ENCODE measurements at places on chromosomes 16 and 17.
A peak's percentile ranks its signal among the peaks of the same experiment; 100 is the strongest.

GRCh38 chr17:69625474-69625873 is 211.0 kb downstream of the MAP2K6 start:
- no peak for DNase-seq

GRCh38 chr17:78476973-78477372 is 98.5 kb downstream of the PGS1 start:
- DNase-seq, result no peak

GRCh38 chr17:31329221-31329620 is 7.8 kb upstream of the EVI2A start:
- DNase-seq, result no peak

GRCh38 chr16:72401084-72401361 is 229.1 kb upstream of the PMFBP1 start:
- no peak for DNase-seq

- no peak for DNase-seq
Observed at GRCh38 chr17:58691701-58692238, at the start of gene TEX14. TEX14 (minus strand) TSS chr17:58692045; CDS start chr17:58652001, 40,044 bp downstream.

DNA sequence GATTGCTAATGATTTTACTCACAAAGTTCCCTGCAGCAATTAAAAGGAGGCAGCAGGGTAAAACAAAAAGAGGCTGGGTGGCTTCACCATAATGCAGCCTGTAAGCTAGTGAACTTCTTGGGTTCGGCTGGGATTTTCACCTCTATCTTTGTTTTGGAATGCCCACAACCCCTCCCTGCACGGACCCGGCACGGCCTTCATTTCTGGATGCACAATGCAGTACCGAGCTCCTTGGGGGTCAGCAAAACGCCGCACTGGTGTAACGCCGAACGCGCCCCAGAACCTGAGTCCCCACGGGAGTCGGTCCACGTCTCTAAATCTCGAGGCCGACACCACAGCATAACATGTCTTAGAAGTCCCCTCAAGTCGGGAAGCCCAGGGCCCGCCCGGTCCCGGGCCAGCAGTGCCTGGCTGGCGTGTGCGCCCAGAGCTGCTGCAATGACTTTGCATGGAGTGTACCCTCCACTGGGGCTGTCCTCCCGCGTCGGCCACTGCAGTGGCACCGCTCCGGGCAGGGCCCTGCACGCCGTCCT is 759 bp downstream of the UBE2O start:
- peak; percentile 23 for DNase-seq

DNA sequence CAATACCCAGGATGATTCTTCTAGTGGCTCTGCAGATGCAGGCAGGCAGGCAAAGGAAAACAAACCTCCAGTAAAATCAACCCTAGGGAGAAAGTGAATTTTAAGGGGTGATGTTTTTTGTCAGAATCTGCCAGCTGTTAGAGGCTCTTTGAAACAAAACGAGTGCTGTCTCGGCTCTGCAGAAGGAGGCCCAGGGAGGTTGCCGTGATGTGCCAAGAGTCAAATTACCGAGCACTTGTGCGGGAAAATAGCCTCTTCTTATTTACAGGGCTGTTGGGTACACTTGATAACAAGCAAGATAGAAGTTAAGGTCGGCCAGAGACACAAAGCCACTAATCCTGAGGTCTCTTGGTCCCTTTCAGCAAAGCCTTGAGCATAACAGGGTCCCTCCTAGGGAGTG is 68.9 kb upstream of the EEF2KMT start:
- no peak for DNase-seq

GRCh38 chr17:63925615-63926014 is 6.5 kb downstream of the CD79B start:
- no peak for DNase-seq

DNA sequence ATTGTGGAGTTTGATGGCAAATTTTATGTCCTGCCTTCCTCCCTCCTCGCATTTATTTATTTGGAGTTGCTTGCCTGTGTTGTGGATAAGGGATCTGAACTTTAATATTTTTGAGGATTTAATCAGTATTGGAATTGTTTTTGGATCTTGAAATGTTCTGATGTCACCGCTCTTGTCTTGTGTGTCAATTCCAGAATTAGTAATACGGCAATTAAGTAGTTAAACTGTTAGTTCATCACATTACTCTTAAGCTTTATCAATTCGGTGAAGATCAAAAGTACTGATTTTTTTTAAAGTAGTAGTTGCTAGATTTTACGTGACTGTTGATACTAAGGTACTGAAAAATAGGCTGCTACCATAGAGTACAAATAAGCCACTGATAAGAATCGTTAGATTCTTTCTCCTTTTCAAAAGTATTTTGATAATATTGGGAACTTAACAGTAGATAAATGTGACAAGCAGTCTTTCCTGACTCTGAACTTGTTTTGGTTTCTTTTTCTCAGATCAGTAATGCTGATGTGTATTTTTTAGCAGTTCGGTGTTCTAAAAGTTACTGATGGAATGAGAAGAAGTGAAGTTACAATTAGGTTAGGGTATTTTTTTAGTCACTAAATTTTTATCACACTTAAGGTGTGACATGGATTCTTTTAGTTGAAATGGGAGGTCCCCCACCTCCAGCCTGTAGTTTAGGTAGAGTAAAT is 2.0 kb downstream of the RBBP6 start:
- no peak for DNase-seq

GRCh38 chr17:38658741-38659345 is 15.9 kb downstream of the EPOP start:
- no peak for DNase-seq

- no peak for DNase-seq
Observed at GRCh38 chr17:63542218-63542545, 8.1 kb upstream of the DCAF7 start.

- no peak for DNase-seq
Observed at GRCh38 chr17:2703606-2704005, 8.0 kb downstream of the CLUH start.

- peak; percentile 21 for DNase-seq
Observed at GRCh38 chr17:48014595-48015111, 22.9 kb downstream of the COPZ2 start.

GRCh38 chr17:55421179-55421934 is at the start of gene MMD:
MMD (minus strand) TSS chr17:55421835; CDS start chr17:55421695, 140 bp downstream.
- DNase-seq, result no peak

GRCh38 chr16:62738666-62739460 is 702.6 kb upstream of the CDH8 start:
- DNase-seq, result no peak

DNA sequence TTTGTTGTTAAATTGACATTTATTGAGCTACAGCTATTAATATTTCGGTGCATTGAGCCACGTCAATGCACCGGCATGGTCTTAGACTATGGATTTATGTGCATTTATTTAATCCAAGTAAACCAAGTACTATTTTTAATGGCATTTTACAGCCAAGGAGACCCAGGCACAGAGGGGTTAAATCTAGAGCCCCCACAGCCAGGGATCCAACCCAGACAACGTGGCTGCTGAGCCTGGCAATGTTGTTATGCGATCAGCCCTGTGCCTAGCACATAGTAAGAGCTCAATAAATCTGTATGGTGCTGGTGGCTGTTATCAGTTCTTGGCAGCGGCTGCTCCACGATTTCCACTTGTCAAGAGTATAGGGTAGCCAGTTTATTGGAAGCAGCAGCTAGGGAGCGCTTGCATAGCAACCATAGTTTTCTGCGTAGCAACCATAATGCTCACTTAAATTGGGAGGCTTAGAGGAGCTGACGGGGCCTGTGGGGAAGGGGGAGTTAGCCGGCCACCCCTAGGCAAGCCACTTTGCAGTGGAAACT is 541 bp upstream of the RBBP6 start:
- no peak for DNase-seq

DNA sequence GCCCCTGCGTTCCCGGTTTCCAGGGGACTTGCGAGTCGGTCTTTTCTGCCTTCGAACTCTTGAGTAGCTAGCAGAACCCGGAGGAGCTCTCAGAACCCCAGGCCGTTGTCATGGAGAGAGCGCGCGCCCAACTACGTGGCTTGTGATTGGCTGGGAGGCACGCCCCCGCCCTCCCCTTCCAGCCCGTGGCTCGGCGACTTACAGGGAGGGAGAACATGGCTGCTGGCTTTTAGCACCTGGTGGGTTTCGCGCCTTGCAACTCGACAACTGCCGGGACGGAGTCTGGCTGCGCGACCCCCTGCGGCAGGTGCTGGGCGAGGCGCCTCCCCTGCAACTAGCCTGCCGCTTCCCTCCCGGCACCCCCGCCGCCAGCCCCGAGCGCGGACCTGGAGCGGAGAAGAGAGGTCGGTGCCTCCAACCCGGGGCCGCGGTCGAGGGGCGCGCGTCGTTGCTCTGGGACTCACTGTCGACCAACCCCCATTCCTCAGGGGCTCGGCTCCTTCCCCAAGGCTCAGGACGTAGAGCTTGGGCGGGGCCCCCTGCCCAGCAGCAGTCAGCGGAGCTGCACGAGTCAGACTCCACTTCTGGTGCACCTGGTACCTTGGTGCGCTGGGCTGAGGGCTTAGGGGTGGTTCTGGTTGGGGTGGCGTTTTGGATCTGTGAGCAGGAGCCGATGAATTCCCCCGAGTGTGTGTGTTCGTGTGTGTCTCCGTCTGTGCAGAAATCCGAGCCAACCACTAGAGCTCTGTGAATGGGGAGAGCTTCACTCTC is 9.0 kb upstream of the ZFP90 start:
- peak; percentile 73 for DNase-seq

DNA sequence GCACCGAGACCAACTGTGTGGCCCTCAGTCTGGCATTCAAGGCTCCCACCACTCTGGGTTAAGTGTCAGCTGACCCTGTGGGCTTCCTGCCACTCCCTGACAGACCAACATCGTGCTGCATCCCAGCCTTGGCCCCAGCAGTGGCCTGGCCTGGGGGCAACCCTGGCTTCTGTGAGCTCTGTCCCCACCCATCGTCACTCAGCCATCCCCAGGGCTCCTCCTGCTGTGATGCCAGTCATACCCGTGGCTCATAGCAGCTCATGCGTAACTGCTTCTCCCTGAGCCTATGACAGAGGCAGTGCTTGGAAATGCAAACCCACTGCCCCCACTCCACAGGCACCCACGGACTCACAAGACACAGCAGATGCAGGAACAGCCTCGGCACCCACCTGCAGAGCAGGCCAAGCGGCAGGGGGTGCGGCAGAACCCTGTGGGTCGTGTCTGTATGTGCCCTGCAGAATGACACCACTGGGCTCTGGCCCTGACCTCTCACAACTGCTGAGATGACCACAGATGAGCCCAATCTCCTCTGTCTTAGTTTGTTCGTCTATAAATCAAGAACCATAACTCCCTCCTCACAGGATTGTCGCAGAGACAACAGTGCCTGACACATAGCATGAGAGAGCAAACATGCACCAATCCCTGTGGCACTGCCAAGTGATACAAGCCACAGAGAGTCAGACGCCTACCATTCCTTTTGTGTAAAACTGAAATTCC is 26.6 kb downstream of the PIEZO1 start:
- DNase-seq, result no peak

DNA sequence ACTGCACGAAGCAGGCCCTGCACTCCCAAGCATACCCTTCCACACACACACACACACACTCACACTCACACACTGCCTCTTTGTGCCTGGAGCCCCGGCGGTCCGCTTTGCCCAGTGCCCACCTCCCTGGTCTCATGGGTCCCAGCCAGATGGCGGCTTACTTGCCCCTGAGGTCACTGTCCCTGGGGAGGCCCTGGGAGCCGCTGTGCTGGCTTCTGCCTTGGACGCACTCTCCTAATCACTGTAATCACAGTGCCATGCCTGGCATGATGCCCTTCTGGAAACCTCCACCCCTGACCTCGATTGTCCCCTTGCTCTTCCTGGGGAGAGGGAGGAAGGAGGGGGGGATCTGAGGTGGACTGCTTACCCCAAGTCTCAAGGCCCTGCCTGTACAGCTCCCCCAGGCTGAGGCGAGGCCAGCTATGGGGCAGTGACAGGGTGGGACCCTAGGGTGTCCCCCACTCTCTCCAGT is 36.0 kb downstream of the ARHGAP23 start:
- no peak for DNase-seq

DNA sequence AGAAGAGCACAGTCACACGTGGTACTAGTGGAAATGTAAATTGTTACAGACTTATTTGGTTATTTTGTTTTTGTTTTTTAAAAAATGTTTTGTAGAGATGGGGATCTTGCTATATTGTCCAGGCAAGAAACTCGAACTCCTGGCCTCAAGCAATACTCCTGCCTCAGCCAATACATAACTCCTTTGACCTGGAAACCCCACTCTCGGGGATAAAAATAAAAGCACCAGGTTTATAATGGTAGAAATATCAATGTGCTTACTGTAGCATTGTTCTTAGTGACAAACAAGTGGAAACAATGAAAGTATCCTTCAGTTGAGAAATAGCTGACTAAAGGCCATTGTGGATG is 11.7 kb upstream of the ERN2 start:
- no peak for DNase-seq

DNA sequence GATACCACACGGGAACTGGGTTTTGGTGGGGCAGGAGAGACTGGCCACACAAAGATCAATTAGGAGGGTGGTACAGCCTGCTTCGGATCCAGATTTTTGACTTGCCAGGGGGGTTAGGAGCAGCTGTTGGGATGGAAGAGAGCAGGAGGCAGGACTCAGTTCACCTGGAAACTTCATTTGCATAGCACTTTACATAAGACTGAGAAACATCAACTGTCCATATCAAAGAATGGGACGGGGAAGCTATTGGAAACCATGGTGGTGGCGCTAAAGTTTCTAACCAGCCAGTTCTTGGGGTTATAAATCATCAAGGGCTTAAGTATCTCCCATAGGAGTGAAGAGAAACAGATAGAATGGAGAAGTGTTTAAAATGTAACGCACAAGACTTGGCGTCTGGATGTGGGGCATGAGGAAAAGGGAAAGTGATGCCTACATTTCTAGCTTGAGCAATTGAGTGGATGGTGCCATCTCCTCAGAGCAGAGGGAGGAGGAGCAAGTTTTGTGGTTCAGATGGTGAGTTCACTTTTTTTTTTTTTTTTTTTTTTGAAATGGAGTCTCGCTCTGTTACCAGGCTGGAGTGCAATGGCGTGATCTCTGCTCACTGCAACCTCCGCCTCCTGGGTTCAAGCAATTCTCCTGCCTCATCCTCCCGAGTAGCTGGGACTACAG is 6.4 kb upstream of the SRCAP start:
- no peak for DNase-seq

GRCh38 chr17:80822700-80823410 is 168.8 kb upstream of the CHMP6 start:
- DNase-seq, result no peak

- no peak for DNase-seq
Observed at GRCh38 chr17:45345554-45346215, 28.9 kb upstream of the MAP3K14 start.

- peak; percentile 51 for DNase-seq
Observed at GRCh38 chr16:48687421-48688038, 77.5 kb upstream of the N4BP1 start.

DNA sequence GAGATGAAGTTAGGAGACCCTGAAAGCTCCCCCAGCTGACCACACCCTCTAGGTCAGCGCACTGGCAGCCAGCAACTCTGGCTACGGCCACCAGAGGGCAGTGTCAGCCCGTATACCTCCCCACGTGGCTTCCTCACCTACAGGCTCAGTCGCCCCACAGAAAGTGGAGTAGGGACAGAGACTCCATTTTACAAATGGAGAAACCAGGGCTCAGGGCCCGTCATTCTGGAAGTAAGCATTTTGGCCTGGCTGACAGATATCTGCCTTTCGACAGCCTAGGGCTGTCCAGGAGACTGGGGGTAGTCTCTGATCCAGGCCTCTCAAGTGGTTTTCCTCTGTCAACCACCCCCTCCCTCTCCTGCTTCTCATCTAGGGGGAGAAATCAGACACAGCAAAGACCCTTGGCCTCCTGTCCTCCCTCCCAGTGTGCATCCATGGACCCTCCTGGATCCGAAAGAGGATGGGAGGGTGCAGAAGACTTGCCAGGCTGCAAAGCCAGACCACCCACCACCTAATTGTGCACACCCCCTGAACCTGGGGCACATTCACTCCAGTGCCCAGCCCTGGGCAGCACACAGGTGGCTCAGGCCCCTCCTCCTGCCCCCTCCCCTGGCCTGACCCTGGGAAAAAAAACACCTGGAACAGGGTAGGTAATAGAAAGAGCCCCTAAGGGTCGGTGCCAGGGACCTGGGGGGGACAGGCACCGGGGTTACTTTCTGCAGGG is 3.8 kb upstream of the HAP1 start:
- peak; percentile 87 for DNase-seq

Data from neural crest cell (in vitro differentiated cells).